ENCODE measurements at places on chromosomes 12 and 14.

DNA sequence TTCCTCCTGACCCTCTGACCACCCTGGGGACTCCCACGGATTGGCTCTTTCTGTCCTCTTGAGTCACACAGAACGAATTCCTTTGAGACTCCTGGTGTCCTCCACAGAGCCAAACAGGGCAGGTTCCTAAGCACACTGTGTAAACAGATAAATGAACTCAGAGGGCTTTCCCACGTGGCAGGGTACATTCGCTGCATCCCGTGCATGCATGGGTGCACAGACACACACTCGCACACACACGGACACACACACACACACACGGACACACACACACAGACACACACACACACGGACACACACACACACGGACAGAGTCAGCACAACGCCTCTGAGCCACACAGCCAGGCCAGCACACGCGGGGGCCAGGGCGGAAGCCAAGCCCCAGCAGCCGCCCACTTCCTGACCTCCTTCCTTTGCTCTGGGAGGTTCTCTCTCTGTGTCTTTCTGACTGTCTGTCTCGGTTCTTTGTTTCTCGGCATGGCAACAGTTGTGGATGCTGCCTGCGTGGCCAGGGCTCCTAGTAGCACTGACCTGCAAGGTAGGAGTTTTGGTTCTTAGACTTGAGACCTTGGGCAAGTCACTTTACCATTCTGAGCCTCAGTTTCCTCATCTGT, 706 bp downstream of the CRACR2A start:
- no peak for DNase-seq

GRCh38 chr14:54777395-54777794, 125.2 kb downstream of the GCH1 start:
- no peak for DNase-seq

DNA sequence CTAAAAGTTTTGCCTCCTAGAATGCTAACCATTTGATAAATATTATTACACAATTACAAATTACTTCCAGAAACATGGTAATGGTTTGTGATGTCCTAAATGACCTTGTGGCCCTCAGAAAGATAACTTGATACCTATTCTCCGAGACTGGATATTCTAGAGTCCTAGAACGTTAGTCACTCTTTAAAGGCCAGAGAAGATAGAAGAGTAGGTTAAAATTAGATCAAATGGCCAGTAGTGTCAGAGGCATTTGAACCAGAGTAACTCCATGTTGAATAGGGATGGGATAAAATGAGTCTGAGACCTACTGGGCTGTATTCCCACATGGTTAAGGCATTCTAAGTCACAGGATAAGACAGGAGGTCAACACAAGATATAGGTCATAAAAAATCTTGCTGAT, 96.6 kb upstream of the ADAMTS20 start:
- DNase-seq: no peak

DNA sequence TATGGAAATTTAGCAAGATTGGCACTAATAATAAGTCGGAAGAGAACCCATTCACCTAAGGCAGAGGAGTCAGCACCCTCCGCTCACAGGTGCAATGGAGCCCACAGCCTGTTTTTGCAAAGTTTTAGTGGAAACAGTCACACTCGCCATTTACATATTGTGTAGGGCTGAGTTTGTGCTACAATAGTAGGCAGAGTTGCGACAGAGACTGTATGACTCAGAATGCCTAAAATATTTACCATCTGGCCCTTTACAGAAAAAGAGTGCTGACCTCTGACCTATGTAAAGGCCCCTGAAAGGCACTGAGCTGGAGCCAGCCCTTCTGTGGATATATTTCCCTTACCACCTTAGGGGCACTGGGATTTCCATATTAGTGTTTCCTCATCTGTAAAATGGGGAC, 79.0 kb downstream of the PRIMA1 start:
- DNase-seq: no peak

- DNase-seq: peak; percentile 64
These were observed 428.1 kb downstream of the NRXN3 start for GRCh38 chr14:78598046-78598920.

- DNase-seq: no peak
These were observed 86.7 kb downstream of the PTGER2 start for GRCh38 chr14:52400846-52401245.

GRCh38 chr14:37813732-37814131, 218.3 kb downstream of the TTC6 start:
- no peak for DNase-seq

- DNase-seq: no peak
These were observed 87.8 kb downstream of the DAAM1 start for GRCh38 chr14:59276235-59276634.

DNA sequence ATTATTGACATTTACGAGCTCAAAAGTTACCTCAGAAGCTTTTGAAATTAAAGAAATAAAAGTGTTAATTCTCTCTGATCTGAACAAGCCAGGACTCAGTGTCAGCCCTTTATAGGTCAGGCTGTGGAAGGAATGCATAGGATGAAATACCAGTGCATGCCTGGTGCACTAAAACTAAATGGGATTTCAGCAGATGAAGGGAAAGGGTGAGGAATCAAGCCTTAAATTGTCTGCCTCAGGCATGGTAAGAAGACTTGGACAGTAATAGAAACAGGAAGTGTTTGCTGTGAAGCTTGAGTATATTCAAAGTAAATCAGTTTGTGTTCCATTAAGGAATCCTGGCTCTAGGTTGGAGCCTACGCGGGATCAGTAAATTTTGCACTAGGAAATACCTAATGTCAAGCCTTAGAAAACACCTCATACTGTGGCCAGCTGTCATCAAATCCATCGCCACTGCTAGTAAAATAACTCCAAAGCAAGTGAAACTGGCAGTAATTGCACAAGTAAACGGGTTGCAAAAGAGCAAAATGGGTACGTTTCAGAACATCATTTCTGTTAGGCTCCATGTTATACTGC, 76.3 kb downstream of the PDE3A start:
- no peak for DNase-seq
